ENCODE measurements at places on chromosomes 13 and 19.

DNA sequence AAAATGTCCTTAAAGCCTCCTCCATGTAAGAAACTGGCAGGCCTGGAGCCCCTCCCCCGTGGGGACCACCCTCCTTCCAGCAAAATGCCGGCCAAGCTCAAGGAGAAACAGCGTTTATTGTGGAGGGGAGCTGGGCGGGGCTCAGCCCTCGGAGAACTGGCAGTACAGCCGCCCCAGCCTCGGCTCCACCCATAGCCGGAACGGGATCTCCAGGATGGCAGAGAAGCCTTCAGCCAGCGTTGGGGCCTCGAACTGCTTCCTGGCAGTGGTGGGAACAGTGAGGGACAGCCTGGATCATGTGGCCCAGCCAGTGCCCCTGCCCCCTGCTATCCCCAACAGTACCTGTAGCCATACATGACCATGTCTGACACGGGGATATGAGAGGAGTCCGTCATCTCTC, 6.3 kb downstream of the PNKP start:
- no peak for DNase-seq

DNA sequence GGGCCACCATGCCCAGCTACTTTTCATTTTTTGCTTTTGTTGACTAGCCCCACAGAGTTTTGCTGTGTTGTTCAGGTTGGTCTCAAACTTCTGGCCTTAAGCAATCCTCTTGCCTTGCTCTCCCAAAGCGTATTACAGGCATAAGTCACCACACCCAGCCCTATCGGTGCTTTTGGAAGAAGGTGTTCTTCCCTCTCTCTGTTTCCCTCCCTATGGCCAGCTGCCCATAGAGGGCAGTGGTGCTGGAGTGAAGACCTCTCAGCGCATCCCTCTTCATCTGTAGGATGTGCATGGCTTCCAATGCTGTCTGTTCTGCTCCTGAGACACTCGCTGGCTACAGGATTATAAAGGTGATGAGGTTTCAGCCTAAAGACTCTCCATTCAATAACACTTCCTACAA, 1.3 kb upstream of the CD22 start:
- DNase-seq = no peak

DNA sequence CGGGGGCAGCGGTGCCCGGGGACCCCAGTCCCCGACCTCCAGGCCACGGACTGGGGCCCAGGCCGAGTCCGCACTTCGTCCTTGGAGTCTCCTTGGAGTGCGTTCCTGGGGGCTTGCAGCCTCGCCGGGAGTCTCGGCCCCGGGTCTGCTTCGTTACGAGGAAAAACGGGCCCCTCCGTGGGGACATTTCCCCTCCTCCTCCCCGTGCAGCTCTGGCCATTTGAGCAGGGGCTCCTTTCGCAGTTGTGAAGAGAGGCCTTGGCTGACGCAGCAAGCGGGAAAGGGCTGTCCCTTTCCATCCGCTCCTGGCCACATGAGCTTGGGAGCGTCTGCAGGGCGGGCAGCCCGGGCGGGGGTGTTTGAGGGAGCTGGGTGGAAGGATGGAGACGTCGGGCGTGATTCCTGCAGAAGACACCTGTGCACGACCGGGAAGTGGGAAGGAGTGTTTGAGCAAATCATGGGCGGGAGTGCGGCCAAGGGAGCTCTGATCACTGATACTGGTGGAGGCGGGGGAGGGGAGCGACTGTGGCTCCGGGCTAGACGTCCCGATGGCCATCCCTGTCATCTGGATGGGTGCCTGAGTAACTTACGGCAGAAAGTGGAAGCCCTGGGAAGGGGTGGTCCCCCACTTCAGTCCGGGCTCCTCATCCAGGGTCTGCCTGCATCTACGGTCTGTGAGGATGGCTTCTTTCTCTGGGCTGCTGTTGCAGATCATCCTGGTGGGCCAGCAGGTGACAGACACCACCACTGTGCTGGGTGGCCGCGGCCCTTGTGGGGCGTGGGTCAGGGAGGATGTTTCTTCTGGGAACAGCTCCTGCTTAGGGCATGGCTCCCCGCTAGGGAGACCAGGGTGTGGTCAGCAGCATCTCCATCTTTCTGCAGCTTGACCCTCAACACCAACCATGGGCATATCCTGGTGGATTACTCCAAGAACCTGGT, 736 bp downstream of the GPI start:
- DNase-seq = no peak

GRCh38 chr19:41192574-41193429, at the start of gene CYP2S1:
Gene CYP2S1, plus strand, starts transcription at chr19:41193219. Its CDS starts 46 bp downstream, at chr19:41193265.
- DNase-seq = no peak

DNA sequence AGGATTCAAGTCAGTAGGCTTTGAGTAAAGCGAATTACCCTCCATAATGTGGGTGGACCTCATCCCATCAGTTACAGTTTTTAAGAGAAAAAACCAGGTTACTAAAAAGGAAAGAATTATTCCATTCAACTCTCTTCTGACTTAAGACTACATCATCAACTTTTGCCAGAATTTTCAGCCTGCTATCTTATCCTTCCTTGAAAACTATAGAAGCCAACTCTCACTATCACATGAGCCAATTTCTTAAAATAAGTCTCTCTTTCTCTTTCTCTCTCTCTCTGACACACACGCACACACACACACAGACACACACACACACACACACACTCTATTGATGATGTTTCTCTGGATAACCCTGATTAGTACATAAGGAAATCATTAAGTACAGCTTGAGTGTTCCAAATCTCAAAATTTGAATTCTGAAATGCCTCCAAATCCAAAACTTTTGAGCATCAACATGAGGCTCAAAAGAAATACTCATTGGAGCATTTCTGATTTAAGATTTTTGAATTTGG, 217.0 kb upstream of the PRR20A start:
- no peak for DNase-seq

- DNase-seq = no peak
These were observed 51.7 kb downstream of the C1QTNF9 start for GRCh38 chr13:24361113-24361512.

GRCh38 chr13:90640976-90641375, 706.5 kb upstream of the MIR17HG start:
- no peak for DNase-seq

DNA sequence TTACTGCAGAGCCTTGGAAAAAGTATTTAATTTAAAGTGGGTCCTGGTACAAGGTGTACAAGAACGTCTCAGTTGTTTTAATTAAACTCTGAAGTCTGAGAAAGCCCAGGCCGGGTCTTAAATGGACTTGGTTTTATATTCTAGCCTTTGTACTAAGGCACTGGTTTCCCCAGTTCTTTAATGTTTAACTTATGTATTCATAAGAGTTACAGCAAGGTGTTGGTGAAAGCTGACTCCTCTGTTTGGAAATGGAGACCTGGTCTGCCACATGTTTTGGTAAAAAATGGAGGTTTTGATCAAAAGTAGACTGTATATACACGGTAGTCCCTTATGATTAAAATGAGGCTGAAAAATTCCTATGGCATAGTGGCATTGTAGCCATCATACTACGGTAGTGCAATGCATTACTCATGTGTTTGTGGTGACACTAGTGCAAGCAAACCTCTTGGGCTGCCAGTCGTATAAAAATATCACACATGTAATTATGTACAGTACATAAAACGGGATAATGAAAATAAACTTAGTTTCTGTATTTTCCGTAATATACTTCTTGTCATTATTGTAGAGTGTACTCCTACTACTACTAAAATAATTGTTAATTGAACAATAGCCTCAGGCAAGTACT, 883.4 kb upstream of the SPRY2 start:
- no peak for DNase-seq

DNA sequence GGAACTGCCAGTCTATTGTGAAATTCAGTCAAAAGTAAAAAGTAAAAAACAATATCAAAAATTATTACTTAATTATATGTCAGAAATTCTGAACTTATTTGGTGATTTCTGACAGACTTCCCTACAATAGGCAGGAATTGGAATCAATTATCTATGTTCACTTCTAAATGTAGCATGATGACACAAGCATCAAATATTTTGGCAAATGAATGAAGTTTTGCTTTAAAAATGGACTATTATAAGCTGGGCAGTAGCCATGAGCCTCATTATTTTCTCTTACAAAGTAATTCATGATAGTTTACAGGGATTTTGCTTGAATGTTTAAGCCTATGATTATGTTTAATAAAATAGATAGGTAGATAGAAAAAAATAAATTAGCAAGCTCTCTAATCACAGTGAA, 582.6 kb downstream of the SLITRK6 start:
- no peak for DNase-seq

DNA sequence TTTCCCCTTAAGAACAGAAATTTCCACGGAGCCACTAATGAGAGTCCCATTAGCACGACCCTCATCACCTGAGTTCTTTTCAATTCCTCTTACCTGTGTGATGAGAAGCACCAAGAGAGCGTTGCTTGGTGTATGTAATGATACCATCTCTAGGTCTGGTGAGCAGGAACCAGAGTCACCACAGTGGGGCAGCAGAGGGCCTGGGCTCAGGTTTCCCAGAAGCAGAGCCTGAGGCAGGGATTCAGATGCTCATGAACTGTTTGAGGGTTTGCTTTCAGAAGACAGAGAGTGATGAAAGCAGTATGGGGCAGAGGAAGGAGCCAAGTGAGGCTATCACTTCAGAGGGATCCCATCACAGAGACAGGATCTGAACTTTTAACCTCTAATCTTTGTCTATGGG, 3.1 kb upstream of the PTPRH start:
- DNase-seq = no peak

DNA sequence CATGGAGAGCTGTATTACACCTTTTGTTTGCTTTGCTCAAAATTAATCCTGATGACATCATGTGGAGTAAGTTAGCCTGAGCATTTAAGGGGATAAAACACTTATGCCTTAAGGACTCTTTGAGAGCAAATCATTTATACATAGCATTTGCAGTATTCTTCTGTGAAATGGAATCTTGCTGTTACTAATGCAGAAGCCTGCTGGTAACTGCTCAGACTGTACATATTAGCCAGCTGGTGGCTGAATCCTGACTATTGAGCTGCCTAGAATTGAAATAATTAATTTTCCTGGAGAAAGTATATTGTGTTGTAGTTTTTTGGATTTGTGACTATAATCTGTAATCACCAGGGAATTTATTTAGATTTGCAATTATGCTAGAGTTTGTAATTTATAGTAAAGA, 363.2 kb downstream of the GPC6 start:
- DNase-seq = no peak

DNA sequence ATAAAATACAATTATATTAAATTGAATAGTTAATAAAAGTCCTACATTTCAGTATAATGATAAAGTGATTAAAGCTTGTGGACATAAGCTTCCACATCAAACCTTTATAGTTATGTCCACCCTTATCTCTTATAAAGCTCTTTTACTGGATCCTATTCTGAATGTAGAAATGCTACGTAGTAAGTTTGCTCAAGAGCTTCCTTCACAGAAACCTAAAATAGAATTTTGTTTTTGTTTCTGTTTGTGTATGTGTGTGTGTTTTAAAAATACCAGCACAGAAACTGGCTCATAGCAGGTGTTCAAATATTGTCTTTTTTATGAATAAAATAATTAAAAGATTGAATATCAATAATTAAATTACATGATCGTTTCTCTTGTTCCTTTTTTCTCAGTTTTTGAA, 21.0 kb upstream of the UFM1 start:
- DNase-seq = no peak

GRCh38 chr13:110984381-110984780, 69.5 kb upstream of the ANKRD10 start:
- DNase-seq = no peak

DNA sequence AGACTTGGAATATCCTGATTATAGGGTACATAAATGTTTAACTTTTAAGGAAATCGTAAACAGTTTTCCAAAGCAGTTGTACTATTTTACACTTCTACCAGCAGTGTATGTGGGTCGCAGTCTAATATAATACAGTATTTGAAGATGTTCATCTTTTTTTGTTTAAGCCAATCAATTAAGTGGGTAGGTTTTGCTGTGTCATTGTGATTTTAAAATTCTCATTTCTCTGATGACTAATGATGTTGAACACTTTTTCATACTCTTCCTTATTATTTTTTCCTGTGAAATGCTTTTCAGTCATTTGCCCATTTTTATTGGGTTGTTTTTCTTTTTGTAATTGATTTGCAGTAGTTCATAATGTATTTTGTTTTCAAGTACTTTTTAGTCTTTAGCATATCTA, 2689.7 kb downstream of the PCDH9 start:
- no peak for DNase-seq

DNA sequence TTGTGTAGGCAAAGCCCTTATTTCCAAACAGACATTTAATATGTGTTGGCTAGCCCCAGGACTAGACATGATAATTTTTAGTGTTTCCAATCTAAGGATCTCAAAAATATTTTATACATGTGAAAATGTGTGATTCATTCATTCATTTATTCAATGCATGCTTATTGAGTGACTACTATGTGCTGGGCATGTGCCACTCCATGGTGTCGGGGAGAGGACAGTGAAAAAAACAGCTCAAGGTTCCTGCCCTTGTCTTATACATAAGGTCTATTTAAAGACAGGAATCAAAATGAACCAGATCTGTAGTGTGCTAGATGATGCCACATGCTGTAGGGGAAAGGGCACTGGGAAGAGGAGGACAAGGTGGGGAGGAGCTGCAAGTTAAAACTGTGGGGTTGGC, 36.5 kb downstream of the GJA3 start:
- DNase-seq = no peak

DNA sequence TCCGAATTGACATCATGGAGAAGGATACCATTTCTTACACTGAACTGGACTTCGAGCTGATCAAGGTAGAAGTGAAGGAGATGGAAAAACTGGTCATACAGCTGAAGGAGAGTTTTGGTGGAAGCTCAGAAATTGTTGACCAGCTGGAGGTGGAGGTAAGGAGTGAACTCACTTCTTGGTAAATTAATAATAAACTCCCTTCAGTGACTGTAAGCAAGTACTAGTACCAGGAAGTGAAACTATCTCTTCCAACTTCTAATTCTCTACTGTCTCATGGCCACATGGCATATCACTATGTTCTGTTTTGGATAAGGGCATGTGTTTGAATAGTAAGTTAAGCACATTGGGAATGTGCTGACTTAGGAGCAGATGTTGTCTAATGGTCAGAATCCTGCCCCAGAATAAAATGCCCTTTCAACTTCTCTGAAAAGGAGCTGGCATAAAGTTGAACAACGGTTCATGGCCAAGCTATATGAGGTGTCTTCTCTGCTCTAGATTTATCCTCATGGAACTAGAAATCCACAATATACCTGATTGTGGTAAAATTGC, 13.4 kb downstream of the OLFM4 start:
- DNase-seq = no peak

- no peak for DNase-seq
These were observed 14.7 kb downstream of the PIN1 start for GRCh38 chr19:9849791-9850190.

DNA sequence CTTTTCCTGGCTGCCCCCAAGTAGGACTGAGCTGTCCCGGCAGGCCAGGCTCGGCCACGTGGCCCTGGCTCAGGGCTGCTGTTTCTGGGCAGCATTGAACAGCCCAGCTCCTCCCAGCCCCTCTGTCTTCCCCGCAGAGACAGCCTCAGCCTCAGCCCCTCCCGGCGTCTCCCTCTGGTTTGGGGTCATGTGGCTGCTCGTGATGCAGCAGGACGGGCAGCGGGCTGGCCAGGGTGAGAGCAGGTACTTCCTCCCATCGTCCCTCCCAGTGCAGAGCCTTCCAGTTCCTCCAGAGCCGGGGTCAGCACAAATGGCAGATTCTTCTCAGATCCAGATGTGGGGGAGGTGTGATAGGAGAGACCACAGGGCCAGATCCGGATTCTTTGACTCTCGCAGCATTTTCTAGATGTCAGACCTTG, 114.6 kb downstream of the KDM4B start:
- no peak for DNase-seq

GRCh38 chr13:28100150-28101121, at the start of gene FLT3:
Gene FLT3, minus strand, starts transcription at chr13:28100576. Its CDS starts 66 bp downstream, at chr13:28100510.
- no peak for DNase-seq

GRCh38 chr19:2782329-2782935, 641 bp downstream of the SGTA start:
- DNase-seq = no peak

GRCh38 chr19:54630782-54631181, 498 bp downstream of the LILRB1 start:
- DNase-seq = no peak

All from GOT3 (cell line).